ENCODE measurements at places on chromosomes 4 and X. TPM values are rescaled to one million over a fixed set of nuclear protein-coding genes. Genes with fewer than 3 reads are reported as not detected.

MND1 gene
- 5.5 TPM for total RNA-seq

- DNase-seq, result peak; percentile 47
Observed at GRCh38 chrX:48493890-48494364, 14.9 kb upstream of the PORCN start.

GRCh38 chr4:137249112-137249511 lies 283.2 kb downstream of the PCDH18 start:
- DNase-seq, result no peak

- no peak for DNase-seq
Observed at GRCh38 chr4:182215148-182215547, 28.1 kb upstream of the TENM3 start.

SSX2B gene
- total RNA-seq, result not detected

DNA sequence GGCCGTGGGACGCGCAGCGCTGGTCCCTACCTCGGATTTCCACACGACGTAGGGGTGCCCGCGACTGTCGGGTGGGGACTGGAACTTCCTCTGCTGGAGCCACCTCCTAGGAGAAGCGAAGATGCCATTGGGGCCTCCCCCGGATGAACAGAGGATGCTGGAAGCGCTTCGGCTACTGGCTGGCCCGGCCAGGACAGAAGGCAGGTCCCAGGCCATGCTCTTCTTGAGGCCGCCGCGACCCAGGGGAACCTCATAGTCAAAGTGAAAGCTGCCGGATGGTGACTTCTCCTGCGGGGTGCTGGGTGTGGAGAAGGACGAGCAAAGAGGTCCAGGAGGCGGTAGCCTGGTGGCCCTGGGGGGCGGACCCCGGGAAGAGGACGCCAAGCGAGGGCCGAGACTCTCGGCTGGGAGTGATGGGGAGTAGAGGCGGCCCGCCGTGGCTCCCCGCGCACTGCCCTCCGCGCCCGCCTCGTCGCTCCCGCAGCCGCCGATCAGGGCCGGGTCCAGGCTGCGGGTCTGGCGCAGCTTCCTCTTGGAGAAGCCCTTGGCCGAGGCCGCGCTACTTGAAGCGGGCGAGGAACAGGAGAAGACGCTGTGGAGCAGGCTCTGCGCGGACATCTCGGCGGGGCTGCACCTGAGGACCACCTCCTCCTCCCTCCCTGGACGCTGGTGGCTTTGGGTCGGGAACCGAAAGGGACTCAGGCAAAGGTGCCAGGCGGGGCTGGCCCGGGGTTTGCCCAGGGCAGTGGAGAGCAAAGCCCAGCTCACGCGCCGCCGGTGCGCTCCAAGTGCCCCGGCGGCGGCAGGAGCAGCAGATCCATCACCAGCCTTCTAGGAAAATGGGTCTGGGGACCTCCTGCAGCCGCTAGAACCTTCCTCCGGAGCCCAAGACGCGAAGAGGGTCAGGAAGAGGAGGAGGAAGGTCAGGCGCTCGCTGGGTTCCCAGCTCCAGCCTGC lies 1.2 kb downstream of the ARHGAP6 start:
- DNase-seq, result peak; percentile 3

IL9R gene
- total RNA-seq, result 0.38 TPM

DNA sequence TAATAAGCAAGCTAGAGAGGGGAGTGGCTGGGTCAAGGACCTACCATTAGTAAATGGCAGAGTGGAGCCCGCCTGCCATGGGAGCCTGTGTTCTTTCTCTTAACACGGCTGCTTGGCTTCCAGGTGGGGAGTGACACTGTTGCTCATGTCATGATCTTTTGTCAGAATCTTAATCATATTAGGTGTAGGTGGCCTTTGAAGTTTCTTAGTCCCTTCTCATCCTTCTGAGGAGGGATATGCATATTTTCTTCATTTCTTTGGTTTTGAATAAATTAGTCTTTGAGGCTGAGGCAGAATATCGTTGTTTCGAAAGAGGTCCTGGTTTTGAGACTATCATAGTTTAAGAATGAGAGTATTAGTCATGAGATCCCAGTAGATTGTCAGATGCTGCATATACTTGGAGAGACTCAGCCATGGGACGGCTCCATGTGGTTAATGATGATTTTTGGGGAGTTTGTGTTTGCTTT lies 28.9 kb downstream of the SNX25 start:
- no peak for DNase-seq

DNA sequence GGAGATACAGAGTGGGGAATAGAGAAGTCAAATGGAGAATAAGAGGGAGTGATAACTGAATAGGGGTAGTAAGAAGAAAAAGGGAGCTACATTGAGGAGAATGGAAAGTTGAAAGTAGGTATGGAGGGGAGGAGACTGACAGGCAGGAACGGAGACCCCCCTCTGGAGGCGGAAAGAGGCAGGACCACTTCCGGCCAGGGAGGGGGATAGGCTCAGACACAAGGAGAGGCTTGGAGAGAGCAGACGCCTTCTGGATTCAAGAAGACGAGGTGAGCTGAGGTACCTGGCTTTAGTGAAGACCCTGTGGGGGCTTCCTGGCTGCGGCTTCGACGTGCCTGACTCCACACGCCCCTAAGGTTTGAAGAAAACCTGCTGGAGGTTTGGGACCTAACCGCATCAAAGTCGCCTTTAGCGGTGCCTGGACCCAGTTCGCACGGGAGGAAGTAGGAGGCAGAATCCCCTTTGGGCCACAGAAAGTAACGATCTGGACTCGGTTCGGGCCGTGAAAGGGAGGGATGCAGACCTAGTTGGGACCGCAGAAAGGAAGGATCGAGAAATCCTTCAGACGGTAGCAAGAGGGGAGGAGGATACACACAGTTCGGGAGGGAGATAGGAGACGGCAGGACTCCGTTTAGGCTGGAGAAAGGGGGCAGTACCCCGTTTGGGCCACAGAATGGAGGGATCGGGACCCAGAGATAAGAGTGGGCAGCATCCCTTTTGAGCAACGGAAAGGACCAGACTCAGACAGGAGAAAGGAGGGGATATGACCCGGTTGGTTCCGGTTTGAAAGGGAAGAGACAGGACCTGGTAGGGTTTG lies at the start of gene TRO:
TSS of gene TRO (plus strand) at position 215 of the 817 bp plus-strand sequence. CDS start 1,423 bp downstream, outside the sequence.
- peak; percentile 33 for DNase-seq

MMRN1 gene
- total RNA-seq, result 304 TPM

GRCh38 chrX:66042307-66043077 lies 2.6 kb upstream of the VSIG4 start:
- DNase-seq, result no peak

GRCh38 chrX:134251241-134251640 lies 14.3 kb downstream of the CCDC160 start:
- DNase-seq, result no peak

PPP4R3C gene
- total RNA-seq, result not detected

DNA sequence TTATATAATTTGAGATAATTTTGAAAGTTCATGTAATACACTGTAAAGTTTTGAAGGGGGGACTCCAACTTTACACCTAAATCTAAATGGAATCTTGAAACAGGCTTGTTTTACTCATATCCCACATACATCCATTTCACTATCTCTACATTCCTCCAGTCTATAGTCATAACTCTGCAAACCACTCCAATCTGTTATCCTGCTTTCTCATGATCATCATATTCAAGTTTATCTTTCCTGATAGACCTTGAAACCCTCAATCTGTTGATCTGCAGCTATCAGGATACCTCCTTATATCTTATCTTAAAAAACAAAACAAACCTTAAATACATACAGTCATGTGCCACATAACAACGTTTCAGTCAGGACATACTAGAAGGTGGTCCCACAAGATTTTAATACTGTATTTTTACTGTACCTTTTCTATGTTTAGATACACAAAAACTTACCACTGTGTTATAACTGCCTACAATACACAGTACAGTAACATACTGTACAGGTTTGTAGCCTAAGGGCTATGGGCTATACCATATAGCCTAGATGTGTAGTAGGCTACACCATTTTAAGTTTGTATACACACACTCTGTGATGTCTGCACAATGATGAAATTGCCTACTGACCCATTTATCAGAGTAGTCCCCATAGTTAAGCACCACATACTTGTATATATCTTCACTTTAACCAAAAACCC lies 14.0 kb downstream of the CHIC2 start:
- DNase-seq, result no peak

DNA sequence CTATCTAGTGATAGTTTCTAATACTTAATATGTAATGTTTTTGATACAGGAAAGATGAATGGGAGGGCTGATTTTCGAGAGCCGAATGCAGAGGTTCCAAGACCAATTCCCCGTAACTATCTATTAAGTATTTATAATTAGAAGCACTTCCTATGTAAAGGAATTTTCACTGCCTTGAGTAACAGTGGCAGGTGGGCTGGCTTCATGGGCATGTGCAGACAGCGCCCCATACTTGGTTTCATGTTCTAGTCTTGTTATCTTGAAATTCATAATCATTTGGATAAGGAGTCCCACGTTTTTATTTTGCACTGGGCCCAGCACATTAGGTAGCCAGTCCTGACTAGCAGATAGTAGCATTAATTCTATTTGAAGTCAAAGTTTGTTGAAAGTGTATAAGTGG lies 1.7 kb downstream of the OCIAD1 start:
- DNase-seq, result no peak
